Activated naive CD8-positive, alpha-beta T cell treated with anti-CD3 and anti-CD28 coated beads for 36 hours (primary cell): ENCODE measurements at places on chromosomes 5 and 9. TPM values are rescaled to one million over a fixed set of nuclear protein-coding genes. Genes with fewer than 3 reads are reported as not detected.

DNA sequence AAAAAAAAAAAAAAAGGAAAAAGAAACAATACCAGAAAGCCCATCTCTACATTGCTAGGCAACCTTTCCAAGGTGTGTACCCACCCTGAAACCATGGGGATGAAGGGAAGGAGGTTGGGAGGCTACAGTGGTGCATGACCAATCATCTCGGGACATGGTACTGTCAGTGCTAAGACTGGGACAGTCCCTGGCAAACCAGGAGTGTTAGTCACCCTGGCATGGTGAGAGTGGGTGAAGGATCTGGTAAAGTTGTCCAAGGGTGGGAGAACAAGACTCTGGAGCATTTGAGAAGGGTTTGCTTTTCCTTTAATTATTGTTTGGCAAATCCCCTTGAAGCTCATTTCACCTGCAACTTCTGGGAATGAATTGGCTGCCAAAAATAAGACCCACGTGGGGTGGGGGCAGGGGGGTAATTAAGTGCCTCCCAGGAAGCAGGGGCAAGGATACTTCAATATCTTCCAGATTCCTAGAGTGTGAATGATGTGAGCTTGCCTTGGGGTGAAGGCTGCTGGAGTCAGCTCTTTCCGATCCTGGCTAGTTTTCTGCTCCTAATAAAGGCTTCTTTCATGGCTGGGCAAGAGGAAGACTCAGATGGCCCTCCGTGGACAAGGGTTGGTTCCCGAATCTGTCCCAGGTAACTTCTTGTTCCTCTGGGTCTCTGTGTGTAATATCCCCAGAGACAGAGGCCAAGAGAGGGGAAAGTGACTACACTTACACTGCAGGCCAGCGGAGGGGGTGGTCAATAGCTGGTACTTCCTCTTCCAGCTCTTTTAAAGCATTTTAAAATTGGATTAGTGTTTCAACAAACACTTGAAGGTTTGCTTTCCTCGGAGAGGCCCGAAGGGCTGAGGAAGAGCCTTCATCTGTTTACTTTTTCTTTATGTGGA is 61.6 kb upstream of the SPRY4 start:
- DNase-seq = no peak

DNA sequence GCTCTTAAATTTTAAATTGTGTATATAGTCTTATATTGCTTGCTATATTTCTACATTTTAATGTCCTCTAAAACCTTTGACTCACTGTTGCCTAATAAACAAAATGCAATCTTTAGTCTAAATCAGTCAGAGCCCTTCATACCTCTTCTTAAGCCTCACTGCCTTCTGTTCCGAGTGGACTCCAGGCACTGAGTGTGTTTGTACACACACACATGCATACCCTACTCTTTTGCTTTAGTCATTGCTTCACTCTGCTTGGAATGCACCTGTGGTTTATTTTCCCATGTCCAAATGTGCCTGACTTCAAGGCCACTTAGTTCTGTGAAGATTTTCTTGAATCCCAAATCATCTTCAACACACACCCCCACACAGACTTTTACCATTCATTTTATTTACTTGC is 60.9 kb downstream of the SLC12A2 start:
- no peak for DNase-seq

DNA sequence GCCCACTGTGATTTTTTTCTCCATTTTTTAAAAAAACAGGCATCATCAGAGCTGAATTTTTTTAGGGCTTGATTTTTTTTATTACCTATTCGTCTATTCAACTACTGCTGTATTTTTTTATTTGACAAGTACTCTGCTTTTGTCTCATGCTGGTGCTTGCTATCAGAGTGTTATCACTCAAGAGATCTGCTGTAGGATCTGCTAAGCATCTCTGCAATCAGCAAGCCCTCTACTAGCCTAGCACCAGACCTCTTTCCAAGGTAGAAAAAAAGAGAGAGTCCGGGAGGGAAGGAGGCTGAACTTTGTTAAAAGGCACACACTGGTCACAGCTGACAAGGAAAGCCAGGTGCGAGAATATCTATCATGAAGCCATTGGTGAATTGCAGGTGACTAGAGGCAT is 413.8 kb upstream of the CCNH start:
- no peak for DNase-seq

GRCh38 chr5:146889169-146889568 is 10.6 kb upstream of the PPP2R2B start:
- no peak for DNase-seq

DNA sequence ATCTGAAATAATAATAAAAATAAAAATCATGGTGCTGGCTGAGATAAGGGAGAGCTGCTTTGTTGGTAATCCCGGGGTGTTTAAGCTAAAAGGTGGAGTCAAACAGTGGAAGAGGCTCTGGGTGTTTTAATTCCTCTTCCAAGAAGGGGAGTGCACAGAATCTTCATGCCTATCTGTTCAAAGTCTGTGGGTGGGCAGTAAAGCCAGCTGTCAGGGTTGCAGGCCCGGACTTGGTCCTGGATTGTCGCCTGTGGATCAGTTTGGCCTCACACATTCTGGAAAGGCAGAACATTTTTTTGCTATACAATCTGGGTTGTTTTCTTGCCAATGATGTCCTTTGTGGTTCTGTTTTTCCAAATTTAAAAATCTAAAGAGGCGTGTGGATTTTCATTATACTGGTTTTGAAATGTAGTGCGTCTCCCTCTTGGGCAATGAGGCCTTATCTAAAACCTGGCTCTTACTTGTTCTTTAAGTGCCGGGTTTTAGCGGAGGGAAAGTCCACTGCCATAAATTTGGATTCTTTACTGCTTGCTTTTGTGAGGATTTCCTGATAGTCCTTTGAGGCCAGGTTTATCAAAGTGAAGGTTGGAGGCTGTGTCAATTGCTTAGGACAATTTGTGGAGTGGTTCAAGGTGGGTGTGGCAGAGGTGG is 5.8 kb downstream of the ANKDD1B start:
- no peak for DNase-seq

DNA sequence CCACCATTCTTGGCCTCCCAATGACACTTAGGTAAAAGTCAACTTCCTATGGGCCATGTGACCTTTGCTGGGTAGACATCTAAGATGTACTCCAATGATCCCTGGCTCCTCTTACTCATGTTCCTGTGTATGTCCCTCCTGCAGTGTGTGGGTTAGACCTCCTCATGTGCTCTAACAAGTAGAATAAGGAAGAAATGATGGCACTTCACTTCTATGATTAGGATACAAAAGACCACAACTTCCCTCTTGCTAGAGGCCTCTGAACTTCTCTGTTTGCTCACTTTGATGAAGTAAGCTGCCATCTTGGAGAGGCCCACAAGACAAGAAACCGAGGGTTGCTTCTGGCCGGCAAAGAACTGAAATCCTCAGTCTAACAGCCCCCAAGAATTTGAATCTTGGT is 131.8 kb downstream of the TAF11L14 start:
- no peak for DNase-seq

DNA sequence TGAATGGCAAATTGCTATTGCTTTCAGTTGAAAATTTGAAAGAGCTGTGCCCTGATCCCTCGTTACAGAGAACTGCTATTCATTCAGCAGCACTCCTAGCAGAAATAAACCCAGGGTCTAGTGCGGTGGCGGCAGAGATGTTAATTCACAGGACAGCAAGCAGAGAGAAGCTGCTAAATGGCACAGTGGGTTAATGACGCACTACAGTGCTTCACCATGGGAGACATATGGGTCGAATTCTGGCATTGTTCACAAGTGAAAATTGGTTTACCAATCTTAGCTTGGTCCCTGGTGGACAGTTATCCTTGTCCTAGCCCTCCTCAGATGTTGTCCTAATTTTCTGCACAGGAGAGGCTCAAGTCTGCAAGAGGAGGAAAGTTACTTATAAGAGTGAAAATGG is 807.4 kb downstream of the TLE1 start:
- DNase-seq = no peak

DNA sequence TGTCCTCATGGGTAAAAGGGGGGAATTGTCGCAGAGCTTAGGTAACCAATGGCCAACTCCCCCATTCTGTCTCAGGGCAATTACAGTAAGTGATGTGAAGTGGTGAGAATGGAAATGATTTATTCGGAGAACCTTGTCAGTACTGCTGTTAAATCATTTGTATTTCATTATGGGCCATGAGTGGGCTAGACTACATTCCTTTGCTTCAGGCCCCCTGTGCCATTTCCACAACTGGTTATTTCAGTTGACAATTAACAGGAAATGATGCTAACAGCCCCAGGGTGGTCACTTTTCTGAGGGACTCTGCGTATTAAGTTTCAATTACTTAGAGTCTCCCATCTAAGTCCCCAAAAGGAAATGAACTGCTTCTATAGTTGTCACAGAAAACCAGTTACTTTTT is 653.7 kb downstream of the CCDC171 start:
- DNase-seq = no peak

GRCh38 chr5:87410931-87411330 is 1.8 kb downstream of the CCNH start:
- no peak for DNase-seq

DNA sequence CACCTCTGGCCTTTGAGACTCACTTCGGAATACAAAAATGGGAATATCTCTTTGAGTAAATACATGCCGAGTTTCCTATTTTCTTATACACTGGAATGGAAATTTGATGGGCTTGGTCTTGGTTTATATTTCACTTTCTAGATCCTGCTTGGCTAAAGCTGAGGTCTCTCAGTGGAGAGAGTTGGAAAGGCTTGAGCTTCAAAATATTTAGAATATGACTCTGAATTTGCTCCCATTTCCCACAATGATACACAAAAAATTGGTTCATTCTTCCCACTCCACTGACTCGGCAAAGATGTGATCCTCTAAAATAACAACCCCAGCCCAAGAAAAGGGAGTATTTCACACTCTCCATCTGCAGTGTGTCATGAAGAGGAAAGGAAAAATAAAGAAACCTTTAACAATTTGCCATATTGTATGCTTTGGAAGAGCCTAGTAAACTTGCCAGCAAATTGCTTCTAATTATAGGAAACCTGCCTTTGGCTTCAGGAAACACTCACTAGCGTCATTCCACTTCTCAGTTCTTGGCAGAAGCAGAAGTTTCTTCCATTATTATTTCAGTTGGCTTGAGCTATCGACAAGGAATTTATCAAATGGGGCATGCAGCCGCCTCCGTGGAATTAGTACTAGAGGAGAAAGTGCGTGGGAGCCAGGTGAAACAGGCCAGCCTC is 302.9 kb downstream of the NSG2 start:
- no peak for DNase-seq

- DNase-seq = no peak
Observed at GRCh38 chr9:79984429-79985067, 412.8 kb downstream of the TLE4 start.

DNA sequence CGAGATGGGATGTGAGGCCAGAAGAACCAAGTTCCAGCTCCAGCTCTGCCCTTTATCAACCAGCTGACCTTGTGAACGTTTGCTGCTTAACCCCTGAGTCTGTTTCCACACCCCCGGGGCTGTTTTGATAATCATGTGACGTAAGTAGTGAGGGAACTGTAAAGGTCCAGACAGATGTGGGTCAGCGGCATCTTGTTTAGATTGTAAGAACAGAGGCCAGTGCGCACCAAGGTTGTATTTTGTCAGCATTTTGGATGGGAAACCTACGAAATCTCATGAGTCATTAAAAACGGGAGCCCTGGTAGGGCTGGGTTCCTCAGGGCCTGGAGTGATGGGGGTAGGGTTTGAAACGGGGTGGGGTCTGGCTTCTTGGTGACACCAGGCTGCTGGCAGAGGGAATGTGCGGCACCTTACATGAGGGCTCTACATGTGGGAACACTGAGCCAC is 13.8 kb upstream of the COL15A1 start:
- DNase-seq = no peak

DNA sequence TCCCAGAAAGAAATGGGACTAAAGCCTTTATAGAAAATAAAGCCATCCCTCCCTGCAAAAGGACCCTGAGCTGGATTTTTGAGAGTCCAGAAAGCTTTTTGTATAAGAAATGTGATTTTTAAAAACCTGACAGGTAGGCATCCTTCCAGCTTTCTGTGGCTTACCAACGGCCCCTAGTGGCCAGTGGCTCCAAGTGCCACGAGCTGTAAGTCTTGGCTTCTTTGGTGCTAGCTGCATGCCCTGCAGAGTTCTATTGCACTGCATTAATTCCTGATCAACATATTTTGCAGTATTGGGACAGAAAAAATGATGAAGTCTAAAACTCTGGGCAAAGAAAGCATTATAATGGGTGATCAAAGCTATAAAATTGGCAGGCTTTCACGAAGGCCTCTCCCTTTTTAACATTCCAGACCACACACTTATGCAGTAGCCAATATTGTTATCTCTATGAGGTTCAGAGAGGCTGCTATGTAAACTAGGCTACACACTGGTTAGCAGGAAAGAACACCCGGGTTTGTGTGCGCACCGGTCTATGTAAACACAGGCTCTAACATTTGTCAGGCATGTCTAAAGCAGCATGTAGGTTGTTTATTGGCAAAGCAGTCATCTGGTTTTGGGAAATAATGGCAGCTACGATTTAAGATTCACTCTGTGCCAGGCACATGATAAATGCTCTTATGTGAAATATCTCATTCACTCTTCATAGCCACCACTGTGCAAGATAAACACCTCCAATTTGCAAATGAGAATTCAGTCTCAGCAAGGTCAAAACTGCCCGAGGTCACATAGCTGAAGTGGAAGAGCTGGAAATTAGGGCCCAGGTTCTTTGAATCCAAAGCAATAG is 55.2 kb downstream of the NMUR2 start:
- DNase-seq = peak; percentile 8

GRCh38 chr5:64384765-64385164 is 121.0 kb upstream of the RGS7BP start:
- DNase-seq = no peak

- DNase-seq = no peak
Observed at GRCh38 chr9:114771889-114772288, 34.0 kb downstream of the TNFSF15 start.

- no peak for DNase-seq
Observed at GRCh38 chr5:173895401-173896165, 7.4 kb downstream of the CPEB4 start.

DNA sequence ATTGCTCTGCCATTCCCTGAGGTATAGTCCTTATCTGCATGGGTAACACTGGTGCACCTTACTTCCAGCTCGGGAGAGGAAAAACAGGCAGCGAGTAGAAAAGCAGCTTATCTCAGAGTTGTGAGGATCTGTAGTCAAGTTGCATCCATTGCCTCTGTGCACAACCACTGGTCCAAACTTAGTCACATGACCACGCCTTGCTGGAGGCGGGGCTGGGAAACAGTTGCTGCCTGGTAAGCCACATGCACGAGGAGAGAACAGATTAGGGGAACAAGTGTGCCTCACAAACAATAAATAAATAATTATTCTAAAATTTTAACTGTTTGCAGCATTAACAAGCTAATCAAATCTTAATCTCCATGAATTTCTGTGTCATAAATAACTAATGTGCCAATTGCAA is 18.6 kb downstream of the ZNF622 start:
- no peak for DNase-seq

- peak; percentile 70 for DNase-seq
Observed at GRCh38 chr5:1666812-1667588, 132.6 kb downstream of the MRPL36 start.

- no peak for DNase-seq
Observed at GRCh38 chr9:124448019-124448418, 2.2 kb upstream of the ADGRD2 start.

TBC1D13 gene
- total RNA-seq = 16.3 TPM

MRPS2 gene
- 78.8 TPM for total RNA-seq

TMEM267 gene
- 24.1 TPM for total RNA-seq

SEMA6A gene
- total RNA-seq = not detected

SPAAR gene
- total RNA-seq = not detected

RAB3C gene
- total RNA-seq = not detected
